ENCODE measurements at places on chromosomes 2 and 18. TPM values are rescaled to one million over a fixed set of nuclear protein-coding genes. Genes with fewer than 3 reads are reported as not detected.

GRCh38 chr2:215841175-215841816 is 172.1 kb downstream of the MREG start:
- H3K4me1 ChIP-seq: peaks cover 28% of the 10 kb centered on the region
- no peaks in the 10 kb centered on the region for H3K27me3 ChIP-seq
- no peaks in the 10 kb centered on the region for H3K36me3 ChIP-seq
- no peak for DNase-seq
- H3K27ac ChIP-seq: no peak overlapping the region
- H3K4me3 ChIP-seq: no peak overlapping the region

GRCh38 chr2:28664120-28664842 is 87.3 kb upstream of the PPP1CB start:
- peaks cover 55% of the 10 kb centered on the region for H3K4me1 ChIP-seq
- no peaks in the 10 kb centered on the region for H3K36me3 ChIP-seq
- peak overlapping the region; percentile 93 for H3K27ac ChIP-seq

DNA sequence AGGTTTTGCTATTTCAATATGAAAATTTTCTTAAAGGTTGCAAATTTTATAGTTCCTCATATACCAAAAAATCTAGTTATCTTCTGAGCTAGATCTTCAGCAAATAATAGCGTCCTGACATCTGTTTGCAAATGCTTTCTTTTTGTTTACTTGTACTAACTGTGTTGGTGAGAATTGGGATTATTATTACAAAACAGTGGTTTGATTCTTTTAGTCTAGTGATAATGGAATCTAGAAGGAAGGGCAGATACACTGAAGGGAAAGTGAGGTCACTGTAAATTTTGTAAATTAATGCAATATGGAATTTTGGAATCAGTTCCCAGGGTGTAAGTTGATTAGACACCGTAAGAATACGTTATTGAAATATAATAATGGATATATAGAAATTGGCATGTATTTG is 36.2 kb upstream of the NT5C1B start:
- no peak overlapping the region for H3K27ac ChIP-seq
- no peaks in the 10 kb centered on the region for H3K36me3 ChIP-seq
- H3K4me1 ChIP-seq: peaks cover 15% of the 10 kb centered on the region
- H3K27me3 ChIP-seq: no peaks in the 10 kb centered on the region

- no peaks in the 10 kb centered on the region for H3K4me1 ChIP-seq
- DNase-seq: no peak
- H3K4me3 ChIP-seq: no peak overlapping the region
These were observed 48.3 kb upstream of the BMPR2 start for GRCh38 chr2:202327858-202328257.

DNA sequence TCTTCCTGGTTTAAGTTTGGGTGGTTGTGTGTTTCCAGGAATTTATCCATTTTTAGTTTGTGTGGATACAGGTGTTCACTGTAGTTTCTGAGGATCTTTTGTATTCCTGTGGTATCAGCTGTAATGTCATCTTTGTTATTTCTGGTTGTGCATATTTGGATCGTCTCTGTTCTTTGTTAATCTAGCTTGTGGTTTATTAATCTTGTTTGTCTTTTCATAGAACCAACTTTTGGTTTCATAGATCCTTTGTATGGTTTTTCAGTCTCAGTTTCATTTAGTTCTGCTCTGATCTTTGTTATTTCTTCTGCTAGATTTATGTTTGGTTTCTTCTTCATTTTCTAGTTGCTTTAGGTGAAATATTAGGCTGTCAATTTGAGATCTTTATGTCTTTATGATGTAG is 202.4 kb upstream of the ZSWIM2 start:
- no peak overlapping the region for H3K4me3 ChIP-seq
- H3K27ac ChIP-seq: no peak overlapping the region
- H3K36me3 ChIP-seq: no peaks in the 10 kb centered on the region
- DNase-seq: no peak
- H3K4me1 ChIP-seq: no peaks in the 10 kb centered on the region

- DNase-seq: no peak
- H3K4me3 ChIP-seq: peak overlapping the region; percentile 97
- H3K27ac ChIP-seq: peak overlapping the region; percentile 96
- H3K27me3 ChIP-seq: peaks cover 6% of the 10 kb centered on the region
These were observed 353 bp upstream of the NUP35 start for GRCh38 chr2:183123959-183124221.

The TSPYL6 gene
- not detected for total RNA-seq

The MYO3B gene
- total RNA-seq: not detected
